Stimulated activated CD4-positive, alpha-beta T cell treated with anti-CD3 and anti-CD28 coated beads, TNF-alpha, amount 100 ng/mL, for 4 hours (primary cell): ENCODE measurements at places on chromosomes 11 and 22.

DNA sequence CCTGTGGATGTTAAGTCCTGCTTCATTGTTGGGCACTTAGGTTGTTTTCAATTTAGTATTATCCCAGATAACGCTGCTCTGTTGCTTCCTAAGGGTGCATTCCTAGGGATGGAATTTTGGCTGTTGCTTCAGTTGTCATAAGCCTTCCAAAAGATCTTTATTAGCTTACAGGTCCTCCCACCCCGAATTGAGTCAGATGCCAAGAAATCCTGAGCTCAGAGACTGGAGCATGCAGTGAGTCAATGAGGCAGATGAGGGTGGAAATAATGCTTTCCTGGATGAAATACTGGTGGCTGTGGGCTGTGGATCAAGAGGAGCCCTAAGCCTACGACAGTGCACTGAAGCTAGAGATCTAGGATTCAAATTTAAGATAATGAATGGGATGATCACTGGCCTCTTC, 10.7 kb upstream of the IL18BP start:
- DNase-seq, result no peak

- DNase-seq, result no peak
These were observed 616.6 kb downstream of the TBC1D22A start for GRCh38 chr22:47379037-47379436.

GRCh38 chr11:66904981-66905521, 48.2 kb downstream of the LRFN4 start:
- DNase-seq, result no peak

DNA sequence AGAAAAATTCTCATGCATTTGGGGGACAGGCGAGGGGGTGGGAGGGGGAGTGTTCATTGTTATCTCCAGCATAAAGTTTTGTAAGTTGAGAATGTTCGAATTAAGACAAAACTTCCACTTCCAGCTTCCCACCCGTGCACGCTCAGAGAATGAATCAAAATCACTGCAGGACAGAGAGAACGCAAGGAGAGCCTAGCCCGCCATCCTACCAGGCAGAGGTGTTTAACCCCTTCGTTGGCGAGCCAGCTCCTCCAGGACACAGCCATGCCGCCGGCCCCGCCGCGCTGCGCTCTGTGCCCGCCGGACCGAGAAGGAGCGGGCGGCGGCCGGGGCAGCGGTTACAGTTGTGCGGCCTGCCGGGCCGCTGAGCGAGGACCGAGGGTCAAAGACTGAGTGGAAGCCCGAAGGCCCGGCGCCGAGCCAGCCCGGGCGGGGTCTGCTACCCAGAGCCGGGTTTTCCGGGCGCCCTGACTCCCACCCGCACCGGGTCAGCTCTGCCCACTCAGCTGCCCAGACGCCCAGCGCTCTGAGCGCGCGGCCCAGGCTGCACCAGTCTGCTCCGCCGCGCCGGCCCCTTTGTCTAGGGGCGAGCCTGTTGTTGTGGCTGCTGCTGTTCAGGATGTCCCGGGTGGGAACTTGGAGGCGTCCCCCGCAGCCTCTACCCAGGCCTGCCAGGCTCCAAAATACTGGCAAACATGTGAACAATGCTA, at the start of gene NOX4:
NOX4 (minus strand) TSS at position 395 of the 710 bp plus-strand sequence; CDS start at position 266, 129 bp downstream.
- DNase-seq, result no peak

DNA sequence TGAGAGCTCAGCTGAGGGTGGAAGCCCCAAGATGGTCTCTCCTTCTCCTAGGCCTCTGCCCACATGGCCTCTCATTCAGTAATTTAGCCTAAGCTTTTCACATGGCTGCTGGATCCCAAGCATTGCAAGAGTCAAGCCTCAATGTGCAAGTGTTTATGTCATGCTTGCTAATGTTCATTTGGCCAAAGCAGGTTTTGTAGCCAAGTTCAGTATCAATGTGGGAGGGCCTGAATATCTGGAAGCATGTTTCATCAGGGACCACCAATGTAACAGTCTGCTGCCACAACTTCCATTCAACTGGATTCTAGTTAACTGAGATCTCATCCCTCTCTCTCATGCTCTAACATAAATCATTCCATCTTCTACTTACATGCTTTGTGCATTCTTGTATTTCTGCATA, 8.5 kb upstream of the SYTL2 start:
- DNase-seq, result no peak

GRCh38 chr22:42358643-42359558, 73.3 kb downstream of the NFAM1 start:
- no peak for DNase-seq

DNA sequence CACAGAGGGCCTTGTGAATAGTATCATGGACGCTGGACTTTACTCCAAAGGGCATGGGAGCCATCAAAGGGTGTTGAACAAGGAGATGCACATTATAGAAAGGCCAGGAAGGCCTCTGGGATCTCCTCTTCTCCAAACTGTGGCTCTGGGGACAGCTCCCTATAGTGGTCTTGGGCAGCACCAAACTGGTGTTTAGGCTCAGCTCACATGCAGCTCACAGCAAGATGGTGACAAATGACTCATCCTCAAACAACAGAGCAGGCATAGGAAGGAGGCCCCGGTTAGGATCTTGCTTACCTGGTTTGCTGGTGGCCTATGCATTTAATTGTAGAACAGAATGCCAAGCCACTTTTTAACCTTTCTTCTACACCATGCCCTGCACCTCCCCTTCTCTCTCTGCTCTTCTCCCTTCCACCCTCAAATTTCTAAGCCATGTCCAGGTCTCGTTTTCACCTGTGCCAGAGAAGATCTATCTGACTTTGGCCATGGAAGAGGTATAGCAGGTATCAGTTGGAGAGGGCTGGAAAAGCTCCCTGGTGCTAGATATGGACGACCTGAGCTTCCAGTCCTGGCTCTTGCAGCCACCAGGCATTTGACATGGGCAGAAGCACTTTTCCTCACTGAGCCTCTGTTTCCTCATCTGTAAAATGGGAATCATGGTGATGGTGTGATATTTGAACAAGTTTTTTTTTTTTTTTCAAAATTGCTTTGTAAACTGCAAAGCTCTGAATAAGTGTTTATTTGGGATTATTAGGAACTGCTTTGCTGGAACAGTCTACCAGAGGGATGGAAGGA, 14.4 kb upstream of the EHF start:
- no peak for DNase-seq

DNA sequence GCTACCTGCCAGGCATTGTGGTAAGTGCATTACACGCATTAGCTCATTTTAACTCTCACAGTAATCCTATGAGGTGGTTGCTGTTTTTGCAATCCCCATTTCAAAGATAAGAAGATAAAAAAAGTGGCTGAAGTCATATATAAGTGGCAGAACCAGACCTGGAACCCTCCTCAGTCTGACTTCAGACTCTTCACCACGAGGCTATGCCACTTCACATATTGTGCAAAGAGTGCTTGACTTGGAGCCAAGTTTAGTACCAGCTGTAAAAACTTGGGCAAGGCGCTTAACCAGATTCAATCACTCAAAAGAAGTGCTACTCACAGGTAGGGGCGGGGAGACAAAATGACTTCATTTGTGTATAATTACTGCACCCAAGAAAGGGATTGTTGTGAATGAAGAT, 15.3 kb downstream of the BPIFC start:
- no peak for DNase-seq

- no peak for DNase-seq
These were observed 1.6 kb downstream of the CRACR2B start for GRCh38 chr11:829176-829846.

DNA sequence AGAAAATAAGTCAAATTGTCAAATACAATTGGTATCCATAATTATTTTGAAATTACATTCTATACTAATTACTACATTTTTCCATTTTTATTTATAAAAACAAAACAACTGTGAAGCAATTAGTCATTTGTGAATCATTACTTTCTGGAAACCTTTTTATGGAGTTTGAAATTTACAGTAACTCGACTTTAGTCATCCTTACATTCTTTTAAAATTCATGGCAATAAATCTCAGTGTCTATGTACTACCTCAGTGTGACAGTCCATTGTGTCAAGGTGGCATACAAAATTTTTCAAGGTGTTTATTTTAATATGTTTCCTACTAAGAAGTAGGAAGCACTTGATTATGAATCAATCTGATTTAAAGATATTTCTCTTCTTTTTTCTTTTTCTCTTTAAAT, 1949.4 kb upstream of the RAG2 start:
- DNase-seq, result no peak

DNA sequence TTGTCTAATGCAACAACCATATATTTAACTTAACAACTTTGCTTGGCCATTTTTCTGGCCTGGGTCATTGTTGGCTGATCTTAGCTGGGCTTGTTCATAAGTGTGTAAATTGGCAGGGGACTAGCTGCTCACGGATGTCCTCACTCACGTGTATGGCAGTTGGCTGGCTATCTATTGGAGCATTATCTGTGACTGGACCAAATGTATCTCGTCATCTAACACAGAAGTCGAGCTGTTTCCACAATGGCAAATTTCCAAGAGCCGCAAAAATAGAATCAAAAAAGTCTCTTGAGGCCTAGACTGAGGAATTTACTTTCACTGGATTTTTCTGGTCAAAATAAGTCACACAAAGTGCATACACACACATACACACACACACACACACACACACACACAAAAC, 893.3 kb downstream of the FAM181B start:
- no peak for DNase-seq

DNA sequence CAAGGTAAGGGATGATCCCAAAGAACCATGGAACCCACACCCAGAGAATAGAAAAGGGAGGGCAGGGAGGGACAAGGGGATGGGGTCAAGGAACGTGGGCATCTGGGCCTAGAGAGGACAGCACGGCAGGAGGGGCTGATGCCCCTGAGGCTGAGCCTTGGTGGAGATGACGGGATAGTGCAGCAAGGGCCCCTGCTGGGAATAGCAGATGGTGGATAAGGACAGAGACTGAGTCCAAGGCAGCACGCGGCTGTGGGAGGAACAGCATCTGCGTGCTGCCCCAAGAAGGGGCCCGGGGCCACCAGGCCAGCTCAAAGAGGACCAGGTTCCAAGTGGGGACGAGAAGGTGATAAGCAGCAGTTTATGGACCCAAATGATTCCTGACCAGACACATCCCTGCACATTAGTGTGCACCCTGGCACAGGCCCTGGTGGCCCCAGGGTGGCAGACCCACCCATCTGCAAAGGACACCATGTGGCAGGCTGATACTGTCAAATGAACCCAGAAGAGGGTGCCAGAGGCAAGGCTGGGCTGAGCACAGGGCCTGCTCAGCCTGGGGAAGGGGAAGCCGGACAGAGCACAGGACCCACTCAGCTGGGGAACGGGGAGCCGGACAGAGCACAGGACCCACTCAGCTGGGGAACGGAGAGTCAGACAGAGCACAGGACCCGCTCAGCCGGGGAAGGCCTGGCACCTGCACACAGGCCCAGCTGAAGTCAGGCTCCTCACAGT, 12.8 kb upstream of the TESMIN start:
- no peak for DNase-seq

DNA sequence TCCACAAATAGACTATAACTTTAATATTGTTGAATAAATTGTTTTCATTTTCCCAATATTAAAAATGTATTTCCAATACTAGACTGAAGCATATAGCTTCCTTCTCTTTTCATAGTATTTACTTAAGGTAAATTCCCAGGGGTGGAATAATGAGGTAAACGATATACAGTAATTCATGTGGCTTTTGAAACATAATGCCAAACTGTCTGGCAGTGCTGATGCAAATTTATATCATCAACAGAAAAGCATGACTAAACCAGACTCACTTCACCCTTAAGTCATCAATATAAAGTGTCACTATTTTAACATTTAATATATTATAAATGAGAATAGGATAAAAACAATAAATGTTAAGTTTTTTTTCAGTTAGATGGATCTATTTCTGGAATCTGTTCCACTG, 13.6 kb downstream of the C2CD3 start:
- no peak for DNase-seq
